ENCODE measurements at places on chromosomes 1 and 21.

GRCh38 chr1:244187310-244187709 lies 136.2 kb downstream of the ZBTB18 start:
- no peak for DNase-seq

- no peak for DNase-seq
Observed at GRCh38 chr1:214551436-214552173, at the start of gene PTPN14. TSS of gene PTPN14 (minus strand) at chr1:214551602. CDS start at chr1:214464803, 86,799 bp downstream.

DNA sequence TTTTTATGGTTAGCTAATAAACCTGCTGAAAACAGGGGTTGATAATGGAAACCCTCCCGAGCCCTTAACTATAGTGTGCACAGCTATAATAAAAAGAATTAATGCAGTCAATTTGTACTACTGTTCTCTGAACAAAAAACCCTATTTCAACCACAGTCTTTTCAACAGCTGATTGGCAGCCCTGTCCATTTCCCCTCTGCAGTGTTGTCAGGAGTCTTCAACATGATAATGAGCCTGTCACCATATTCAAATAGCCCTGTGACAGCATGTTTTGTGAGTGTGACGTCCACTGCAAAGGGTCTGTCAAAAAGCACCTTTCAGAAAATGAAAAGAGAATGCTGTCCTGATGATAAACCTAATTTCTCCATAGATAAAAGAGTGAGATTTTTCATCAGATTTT lies 92.7 kb downstream of the ESRRG start:
- DNase-seq: no peak

DNA sequence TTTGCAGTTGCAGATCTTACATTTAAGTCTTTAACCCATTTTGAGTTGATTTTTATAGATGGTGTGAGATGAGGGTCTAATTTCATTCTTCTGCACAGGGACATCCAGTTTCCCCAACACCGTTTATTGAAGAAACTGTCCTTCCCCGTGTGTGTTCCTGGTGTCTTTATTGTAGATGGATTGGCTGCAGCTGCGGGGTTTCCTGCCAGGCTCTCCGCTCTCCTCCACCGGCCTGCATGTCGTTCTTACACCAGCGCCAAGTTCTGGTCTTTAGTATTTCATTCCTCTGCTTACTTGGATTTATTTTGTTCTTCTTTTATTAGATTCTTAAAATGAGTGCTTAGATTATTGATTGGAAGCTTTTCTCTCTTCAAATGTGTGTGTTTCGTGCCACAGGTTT lies 98.9 kb upstream of the COL6A1 start:
- DNase-seq: no peak

DNA sequence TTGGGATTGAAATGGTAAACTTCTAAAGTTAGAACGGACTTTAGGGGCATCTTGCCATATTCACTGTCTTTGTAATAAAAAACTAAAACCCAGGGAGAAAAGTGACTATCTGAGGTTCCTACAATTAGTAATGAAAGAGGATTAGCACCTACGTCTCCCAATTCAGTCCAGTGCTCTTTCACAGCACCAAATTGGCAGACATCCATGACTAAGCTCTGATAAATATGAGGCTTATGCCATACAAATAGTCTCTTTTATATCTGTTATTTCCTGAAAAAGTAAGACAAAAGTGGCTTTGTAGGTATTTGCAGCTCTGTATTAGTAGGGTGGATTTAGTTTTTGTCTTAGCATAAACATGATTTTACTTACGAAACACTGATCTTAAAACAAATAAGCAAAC lies 315.0 kb upstream of the NRIP1 start:
- DNase-seq: no peak

Data from activated CD4-positive, alpha-beta T cell treated with anti-CD3 and anti-CD28 coated beads for 4 hours (primary cell).